ENCODE measurements at places on chromosomes 3 and 15. TPM values are rescaled to one million over a fixed set of nuclear protein-coding genes. Genes with fewer than 3 reads are reported as not detected.

Gene BFSP2
- 33.1 TPM for total RNA-seq

DNA sequence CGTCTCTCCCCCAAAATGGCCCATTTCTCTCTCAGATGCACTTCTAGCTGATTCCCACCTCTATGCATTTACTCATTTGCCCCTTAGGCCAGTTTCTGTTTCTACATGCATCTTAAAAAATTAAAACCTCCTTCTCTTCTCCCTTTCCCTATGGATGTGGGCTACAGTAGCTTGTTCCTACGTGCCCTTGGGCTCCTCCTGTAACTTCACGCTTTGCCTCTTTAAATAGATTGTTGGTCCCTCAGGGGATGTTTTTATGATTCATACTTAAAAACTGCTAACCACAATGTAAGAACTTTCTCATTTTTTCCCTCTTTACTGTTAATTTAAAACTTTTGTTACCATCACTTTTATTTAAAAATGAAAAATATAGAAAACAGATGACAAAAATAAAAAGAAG lies 185.6 kb upstream of the MRPL3 start:
- H3K27ac ChIP-seq: no peak overlapping the region
- H3K27me3 ChIP-seq: no peaks in the 10 kb centered on the region
- no peaks in the 10 kb centered on the region for H3K36me3 ChIP-seq
- no peak for DNase-seq

DNA sequence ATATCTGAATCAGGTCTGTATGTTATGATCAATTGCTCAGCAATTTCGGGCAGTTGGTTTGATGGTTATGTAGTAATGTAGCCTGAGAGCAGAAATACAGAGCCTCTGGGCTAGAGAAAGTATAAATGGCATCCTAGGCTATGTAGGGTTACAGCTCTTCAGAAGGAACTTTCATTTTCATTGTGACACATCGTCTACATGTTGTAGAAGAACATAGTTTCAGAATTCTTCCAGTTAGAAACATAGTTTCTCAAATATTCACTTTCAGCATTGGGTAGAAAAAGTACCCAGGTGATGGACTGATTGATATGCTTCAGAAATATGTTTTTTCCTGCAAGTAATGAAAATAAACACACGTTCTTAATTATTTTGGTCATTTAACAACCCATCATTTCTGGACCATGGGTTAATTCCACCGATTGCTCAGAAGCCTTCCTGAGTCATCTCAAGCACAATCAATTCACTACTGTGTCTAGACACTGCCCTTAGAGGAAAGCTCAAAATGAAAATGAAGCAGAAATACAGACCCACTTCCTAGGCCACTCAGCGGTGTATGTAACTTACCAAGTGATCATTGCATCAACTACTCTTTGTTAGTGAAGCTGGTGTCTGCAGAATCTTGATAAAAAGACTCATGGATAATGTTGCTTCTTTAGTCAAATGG lies 88.8 kb upstream of the TSEN2 start:
- H3K4me3 ChIP-seq: no peak overlapping the region
- no peak for DNase-seq
- H3K27me3 ChIP-seq: no peaks in the 10 kb centered on the region
- no peak overlapping the region for H3K27ac ChIP-seq

DNA sequence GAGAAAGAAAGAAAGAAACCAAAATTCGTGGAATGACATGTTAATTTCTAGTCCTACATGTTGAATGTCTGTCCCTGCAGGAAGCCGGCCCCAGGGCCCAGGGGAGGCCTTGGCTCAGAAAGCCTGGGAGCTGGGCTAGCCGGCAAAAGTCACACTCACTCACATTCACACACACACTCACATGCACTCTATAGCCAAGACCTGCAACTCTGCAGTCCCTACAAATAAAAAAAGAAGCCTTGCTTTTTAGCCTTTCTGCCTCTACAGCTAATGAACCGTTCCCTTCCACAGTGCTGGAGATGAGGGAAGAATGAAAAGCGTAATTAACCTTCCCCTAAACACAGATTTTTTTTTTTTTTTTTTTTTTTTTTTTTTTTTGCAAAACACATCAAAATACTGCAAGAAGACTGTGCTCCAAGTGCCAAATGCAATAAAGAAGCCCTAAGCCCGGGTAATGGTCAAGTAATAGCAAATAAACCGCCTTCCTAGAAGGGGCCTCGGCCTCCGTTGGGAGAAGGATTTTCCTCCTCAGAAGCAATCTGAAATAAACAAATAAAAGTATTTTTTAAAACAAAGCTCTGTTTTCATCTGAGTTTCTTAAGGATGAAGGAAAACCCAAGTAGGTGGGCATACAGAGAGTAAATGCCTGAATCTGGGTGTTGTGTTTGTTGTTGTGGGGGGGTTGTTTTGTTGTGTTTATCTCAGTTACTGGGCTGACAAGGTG lies 4.3 kb downstream of the MECOM start:
- H3K4me1 ChIP-seq: peaks cover 27% of the 10 kb centered on the region
- no peak overlapping the region for H3K27ac ChIP-seq
- no peak for DNase-seq
- no peaks in the 10 kb centered on the region for H3K36me3 ChIP-seq
- no peak overlapping the region for H3K4me3 ChIP-seq
- H3K27me3 ChIP-seq: no peaks in the 10 kb centered on the region

DNA sequence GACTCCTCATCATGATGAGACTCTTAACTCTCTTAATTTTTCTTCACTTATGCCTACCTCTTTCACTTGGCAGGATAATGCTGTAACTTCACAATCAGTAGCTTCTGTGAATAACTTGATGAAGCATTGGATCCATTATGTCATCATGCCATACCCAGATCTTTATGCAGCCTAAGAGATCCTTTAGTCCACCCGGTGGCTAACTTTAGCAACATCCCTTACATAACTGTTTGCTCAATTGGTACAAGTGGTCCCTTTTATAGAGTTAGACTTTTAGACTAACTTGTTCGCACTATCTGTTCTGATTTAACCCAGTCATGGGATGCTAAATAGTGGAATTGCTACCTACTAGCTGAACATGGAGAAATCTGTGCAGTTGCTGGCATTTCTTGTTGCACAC lies 184.5 kb downstream of the USP13 start:
- H3K36me3 ChIP-seq: no peaks in the 10 kb centered on the region
- H3K4me1 ChIP-seq: no peaks in the 10 kb centered on the region
- H3K27ac ChIP-seq: no peak overlapping the region
- DNase-seq: no peak
- no peaks in the 10 kb centered on the region for H3K27me3 ChIP-seq
- H3K4me3 ChIP-seq: no peak overlapping the region

- no peak for DNase-seq
- no peaks in the 10 kb centered on the region for H3K36me3 ChIP-seq
- H3K4me1 ChIP-seq: no peaks in the 10 kb centered on the region
- no peak overlapping the region for H3K27ac ChIP-seq
- H3K4me3 ChIP-seq: no peak overlapping the region
These were observed 27.3 kb downstream of the BCL2L10 start for GRCh38 chr15:52085299-52085698.

GRCh38 chr3:62587579-62588031 lies 214.3 kb upstream of the FEZF2 start:
- H3K36me3 ChIP-seq: no peaks in the 10 kb centered on the region
- H3K4me3 ChIP-seq: no peak overlapping the region
- no peaks in the 10 kb centered on the region for H3K27me3 ChIP-seq
- no peak for DNase-seq
- no peak overlapping the region for H3K27ac ChIP-seq
- H3K4me1 ChIP-seq: no peaks in the 10 kb centered on the region

DNA sequence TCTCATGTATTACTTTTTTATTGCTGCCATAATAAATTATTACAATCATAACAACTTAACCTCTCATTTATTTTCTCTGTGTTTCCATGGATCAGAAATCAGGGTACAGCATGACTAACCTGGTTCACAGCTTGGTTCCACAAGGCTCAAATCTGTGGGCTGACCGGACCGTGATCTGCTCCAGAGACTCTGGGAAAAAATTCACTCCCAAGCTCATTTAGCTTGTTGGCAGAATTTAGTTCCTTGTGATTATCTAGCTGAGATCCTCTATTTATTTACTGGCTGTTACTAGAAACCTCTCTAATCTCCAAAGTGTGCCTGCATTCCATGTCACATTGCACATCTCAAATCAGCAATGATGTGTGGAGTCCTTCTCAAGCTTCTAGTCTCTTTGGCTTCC lies 386.6 kb downstream of the DIPK2A start:
- H3K27me3 ChIP-seq: no peaks in the 10 kb centered on the region
- no peaks in the 10 kb centered on the region for H3K4me1 ChIP-seq

DNA sequence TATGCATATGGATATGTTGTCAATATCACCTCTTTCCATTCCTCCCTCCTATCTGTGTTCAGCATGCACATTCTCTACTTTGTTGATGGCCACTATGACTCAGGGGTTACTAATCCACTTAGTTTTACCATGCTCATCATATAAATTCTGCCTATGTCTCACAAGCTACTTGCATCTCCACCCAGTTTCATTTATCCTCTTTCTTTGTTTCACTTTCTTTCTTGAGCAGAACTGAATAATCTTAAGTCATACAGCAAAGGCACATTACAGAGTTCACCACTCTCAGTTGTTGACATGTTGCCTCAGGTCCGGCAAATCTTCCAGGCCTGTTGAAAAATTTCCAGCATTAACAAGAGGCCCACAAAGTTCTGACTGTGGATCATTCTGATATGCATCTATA lies 71.5 kb downstream of the SSR3 start:
- DNase-seq: no peak
- no peak overlapping the region for H3K27ac ChIP-seq
- H3K36me3 ChIP-seq: no peaks in the 10 kb centered on the region

DNA sequence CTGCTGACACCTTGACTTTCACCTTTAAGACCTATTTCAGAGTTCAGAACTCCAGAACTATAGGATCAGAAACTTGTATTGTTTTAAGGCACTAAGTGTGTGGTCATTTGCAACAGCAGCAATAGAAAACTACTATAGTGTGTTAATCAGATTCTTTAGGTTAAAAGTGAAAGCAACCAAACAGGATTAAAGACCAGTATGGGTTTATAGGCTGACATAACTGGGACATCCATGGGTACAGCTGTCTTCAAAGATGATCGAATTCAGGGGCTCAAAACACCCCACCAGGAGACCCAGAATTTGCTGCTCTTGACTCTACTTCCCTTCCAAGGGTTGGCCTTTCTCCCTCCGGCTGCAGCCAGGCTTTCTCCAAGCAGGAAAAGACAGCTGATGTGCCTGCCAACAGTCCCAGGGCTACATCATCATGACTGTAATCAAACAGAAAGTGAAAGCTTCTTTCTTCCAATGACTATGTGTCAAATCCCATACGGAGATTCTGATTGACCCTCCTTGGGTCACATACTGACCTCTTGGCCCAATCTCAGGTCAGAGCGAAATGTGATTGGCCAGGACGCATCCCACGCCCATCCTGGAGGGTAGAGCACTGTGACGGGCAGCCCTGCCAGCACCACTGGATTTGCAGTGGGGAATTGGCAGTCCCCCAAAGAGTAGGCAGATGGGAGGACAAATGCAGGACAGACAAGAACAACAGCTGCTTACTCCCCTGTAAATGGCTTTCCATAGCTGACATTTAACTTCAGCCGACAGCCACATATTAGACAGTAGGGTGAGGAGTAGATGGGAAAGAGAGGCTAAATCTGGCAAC lies 51.4 kb upstream of the RNF7 start:
- no peaks in the 10 kb centered on the region for H3K36me3 ChIP-seq
- no peak for DNase-seq
- peaks cover 6% of the 10 kb centered on the region for H3K4me1 ChIP-seq
- no peaks in the 10 kb centered on the region for H3K27me3 ChIP-seq
- no peak overlapping the region for H3K27ac ChIP-seq

DNA sequence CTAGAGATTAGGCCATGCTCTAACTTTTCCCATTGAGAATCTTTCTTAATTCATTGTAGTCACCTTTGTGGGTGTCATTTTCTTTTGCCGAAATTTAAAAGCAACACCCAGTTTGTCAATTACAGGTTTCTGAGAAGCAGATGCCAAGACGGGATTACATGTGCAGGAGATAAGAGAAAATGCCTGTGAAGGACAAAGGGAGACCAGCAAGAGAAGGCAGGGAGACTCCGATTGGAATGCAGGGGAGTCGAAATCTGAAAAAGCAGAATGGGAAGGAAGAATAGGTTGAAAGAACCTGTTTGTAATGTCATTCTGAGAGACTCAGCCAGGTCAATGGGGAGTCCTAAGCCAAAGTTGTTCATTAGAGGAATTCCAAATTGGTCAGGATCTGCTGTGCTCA lies 3.6 kb upstream of the DPH6 start:
- no peak overlapping the region for H3K4me3 ChIP-seq
- H3K27me3 ChIP-seq: no peaks in the 10 kb centered on the region
- H3K27ac ChIP-seq: no peak overlapping the region
- peaks cover 27% of the 10 kb centered on the region for H3K4me1 ChIP-seq

GRCh38 chr15:67124111-67124510 lies 58.7 kb downstream of the SMAD3 start:
- H3K36me3 ChIP-seq: no peaks in the 10 kb centered on the region
- H3K4me1 ChIP-seq: peaks cover 8% of the 10 kb centered on the region
- no peaks in the 10 kb centered on the region for H3K27me3 ChIP-seq
- no peak overlapping the region for H3K27ac ChIP-seq

- no peaks in the 10 kb centered on the region for H3K36me3 ChIP-seq
- no peak overlapping the region for H3K4me3 ChIP-seq
- no peaks in the 10 kb centered on the region for H3K4me1 ChIP-seq
- no peaks in the 10 kb centered on the region for H3K27me3 ChIP-seq
These were observed 309.7 kb upstream of the GADL1 start for GRCh38 chr3:31203960-31204795.

DNA sequence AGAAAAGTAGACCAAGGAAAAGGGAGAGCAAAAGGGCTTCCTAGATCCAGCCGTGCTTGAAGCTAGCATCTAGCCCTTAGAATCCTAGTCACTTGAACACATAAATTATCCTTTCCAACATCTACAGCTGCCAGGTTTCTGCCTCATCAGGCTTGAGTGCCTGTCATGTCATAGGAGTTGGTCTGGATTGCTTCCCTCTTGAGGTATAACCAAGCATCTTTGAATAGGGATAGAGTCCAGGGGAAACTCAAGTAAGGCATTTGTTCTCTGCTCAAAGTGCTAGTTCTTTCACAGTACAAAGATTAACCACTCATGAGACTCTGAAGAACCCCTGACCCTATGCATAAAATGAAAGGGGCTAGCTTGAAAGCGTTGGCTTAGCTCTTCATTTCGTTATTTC lies 72.3 kb downstream of the SLCO3A1 start:
- peaks cover 31% of the 10 kb centered on the region for H3K4me1 ChIP-seq
- no peak for DNase-seq
- no peak overlapping the region for H3K27ac ChIP-seq
- H3K4me3 ChIP-seq: no peak overlapping the region
- H3K36me3 ChIP-seq: no peaks in the 10 kb centered on the region

DNA sequence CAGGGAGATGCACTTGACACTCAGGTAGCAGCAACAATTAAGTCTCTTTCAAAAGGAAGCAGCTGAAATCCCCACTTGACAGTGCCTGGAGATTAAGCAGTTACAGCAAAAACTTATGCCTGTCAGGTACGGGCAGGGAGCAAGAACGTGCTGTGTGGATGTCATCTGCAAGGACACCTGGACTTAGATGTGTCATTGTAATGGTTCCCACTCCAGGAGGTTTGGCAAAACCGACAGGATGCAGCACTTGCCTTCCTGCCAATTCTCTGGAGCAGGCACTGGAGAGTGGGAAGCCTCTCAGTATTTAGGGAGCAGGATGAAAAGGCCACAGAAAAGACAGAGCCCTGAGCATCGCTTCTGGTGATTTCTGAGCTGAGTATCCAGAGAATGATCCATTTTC lies 292.4 kb downstream of the PDCD6IP start:
- no peak overlapping the region for H3K27ac ChIP-seq
- H3K27me3 ChIP-seq: no peaks in the 10 kb centered on the region
- DNase-seq: no peak
- H3K4me3 ChIP-seq: no peak overlapping the region
- H3K4me1 ChIP-seq: no peaks in the 10 kb centered on the region

GRCh38 chr15:82129149-82129692 lies 83.4 kb upstream of the MEX3B start:
- no peak overlapping the region for H3K27ac ChIP-seq
- no peaks in the 10 kb centered on the region for H3K4me1 ChIP-seq
- no peaks in the 10 kb centered on the region for H3K27me3 ChIP-seq
- DNase-seq: no peak
- H3K36me3 ChIP-seq: no peaks in the 10 kb centered on the region
- H3K4me3 ChIP-seq: no peak overlapping the region

Data from Karpas-422 (cell line).